Endothelial cell (in vitro differentiated cells): ENCODE measurements at places on chromosomes 7 and 10.

- DNase-seq: no peak
Observed at GRCh38 chr7:150948791-150949251, 29.3 kb downstream of the KCNH2 start.

- no peak for DNase-seq
Observed at GRCh38 chr10:5978230-5978489, 817 bp upstream of the IL15RA start.

GRCh38 chr7:152451356-152451755 is 15.6 kb upstream of the KMT2C start:
- no peak for DNase-seq

DNA sequence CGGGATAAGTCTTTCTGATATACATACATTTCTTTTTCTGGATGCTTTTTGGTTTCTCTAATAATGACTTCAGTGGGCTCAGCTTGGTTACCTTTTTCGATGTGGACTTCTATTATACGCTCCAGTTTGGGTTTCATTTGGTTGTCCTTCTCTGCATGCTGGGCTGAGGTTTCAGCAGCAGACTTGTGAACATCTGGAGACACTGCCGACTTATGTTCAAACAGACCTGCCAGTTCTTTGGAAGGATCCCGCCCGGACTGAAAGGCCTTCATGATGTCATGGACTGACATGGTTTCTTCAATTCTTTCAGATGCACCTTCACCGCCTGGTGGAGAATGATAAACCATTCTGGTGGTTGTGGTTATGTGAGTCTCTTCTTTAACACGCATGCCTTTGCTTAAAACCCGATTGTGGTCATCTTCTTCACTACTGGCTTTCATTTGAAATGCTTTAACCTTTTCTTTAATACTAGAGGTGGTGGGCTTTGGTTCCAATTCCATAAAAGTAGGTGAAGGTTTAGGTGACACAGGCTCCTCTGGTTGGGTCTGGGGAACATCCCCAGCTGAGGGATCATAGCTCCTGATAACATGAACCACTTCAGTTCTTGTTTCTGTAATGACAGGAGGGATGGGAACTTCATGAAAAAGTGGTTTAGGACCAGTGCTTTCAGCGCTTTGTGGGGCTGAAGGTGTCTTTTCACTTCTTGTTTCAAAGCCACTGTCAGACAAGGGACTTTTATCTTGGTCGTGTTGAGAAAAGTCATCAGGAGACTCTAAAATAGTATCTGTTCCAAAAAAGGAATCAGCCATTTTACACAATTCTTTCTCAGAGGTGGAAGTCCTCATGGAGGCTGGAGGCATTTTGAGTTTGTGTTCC is 167.7 kb upstream of the CCDC6 start:
- no peak for DNase-seq

- no peak for DNase-seq
Observed at GRCh38 chr10:70481831-70482530, 3.4 kb downstream of the PALD1 start.
